ENCODE measurements at places on chromosomes 2 and 18.

- no peak for DNase-seq
These were observed 101.1 kb downstream of the PMS1 start for GRCh38 chr2:189885368-189885767.

DNA sequence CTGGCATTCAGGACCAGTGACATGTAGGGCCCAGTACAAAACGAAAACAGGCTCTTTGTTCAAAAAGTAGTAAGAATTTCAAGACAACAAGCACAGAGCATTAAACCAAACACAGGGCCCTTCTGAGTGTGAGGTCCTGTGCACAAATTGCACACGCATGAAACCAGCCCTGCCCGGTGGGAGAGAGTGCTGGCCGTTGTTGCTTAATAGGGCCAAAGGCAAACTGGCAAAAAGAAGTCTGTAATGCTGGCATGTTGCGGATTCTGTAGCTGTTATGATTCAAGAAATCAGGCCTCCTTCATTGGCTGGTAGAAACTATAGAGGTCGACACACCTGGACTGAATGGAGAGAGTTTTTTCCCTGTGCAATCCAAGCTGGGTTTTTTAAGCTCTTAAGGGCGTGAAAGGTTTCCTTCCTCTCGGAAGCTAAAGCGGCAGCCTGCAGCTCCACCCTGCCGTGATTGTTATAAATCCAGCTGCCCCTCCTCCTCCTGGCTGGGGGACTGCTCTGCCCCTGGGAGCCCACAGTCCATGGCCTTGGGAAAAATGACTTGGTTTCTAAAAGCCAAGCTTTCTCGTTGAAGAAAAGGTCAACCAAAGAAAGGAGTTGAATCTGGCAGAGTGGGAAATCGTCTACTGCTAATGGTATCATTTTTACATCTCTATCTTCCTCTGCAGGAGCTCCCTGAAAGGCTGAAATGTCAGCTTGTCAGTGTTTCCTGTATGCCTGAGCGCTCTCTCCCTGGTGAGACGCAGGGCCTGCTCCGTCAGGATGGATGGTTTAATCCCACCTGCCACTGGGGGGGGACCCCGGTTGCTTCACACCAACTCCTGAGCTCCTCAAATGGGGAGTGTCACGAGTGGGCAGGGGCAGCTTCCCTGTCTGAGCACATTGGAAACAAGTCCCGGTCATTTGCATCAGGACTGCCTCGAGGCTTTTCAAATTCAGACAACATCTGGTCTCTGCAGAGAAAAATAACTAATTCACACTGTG lies 143.6 kb downstream of the ALPK2 start:
- no peak for DNase-seq

GRCh38 chr2:3442185-3442584 lies 62.7 kb downstream of the TRAPPC12 start:
- no peak for DNase-seq

DNA sequence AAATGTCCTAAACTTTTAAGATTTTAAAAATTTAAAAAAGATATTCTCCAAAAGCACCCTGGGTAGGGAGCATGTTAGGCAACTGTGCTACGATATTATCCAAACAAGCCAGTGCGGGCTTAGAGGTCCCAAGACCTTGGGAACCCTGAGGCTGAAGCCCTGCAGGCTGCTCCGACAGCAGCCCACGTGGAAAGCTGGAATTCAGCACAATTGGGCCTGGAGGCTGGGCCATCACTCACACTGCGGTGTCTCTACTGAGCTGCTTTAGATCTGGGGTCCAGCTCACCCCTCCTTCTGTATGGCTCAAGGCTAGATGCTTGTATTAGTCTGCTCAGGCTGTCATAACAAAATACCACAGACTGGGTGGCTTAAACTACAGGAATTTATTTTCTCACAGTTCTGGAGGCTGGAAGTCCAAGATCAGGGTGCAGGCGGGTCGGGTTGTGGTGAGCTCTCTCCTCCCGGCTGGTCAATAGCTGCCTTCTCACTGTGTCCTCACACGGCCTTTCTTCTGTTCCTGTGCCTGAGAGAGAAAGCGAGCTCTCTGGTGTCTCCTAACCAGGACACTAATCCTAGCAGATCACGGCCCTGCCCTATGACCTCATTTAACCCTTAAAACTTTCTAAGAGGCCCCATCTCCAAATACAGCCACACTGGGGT lies 42.5 kb downstream of the DPYSL5 start:
- no peak for DNase-seq

DNA sequence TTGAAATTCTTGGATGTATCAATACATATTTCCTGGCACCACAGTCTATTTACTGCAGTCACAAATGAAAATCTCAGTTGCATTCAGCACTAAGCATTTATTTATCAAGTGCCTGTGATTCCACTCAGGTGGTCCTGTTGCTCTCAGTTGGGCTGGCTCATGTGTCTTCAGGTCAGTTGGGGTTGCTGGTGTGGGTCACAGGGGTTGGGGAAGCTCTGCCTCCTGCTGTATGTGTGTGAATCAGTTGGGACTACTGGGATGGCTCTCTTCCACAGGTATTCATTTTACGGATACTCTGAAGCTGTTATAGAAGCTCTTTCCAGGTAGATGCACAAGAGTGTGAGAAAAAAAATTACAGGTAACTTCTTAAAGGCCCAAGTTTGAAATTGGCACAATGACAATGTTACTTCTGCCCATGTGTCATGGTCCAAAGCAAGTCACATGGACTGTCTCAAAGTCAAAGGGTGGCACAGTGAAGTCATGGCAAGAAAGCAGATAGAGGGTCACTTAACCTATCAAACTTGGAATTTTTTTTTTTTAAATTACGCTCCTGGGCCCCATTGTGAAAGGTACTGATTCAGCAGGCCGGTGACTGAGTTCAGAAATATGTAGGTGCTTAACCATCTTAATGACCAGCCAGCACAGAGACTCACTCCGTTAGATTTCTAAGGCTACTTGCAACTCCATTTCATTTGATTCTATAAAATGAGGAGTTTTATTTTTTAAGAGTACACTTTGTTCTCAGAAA lies 249.2 kb upstream of the GCFC2 start:
- no peak for DNase-seq

DNA sequence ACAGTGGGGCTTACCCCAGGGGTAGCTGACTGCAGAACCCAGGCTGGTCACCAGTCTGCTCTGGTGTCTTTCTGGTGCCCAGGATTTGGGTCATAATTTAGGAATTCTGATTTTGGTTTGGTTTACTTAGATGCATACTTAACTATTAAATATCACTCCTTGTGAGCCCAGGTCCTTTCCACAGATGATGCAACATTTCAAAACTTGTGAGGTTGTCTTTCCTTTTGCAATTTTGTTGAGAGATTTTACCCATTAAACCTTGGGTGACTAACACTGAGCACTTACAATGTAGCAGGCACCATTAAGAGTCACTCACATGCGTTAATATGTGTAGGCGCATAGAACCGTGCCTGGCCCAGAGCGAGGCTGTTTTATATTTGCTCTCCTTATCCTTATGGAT lies 61.8 kb upstream of the RPL31 start:
- DNase-seq = no peak

DNA sequence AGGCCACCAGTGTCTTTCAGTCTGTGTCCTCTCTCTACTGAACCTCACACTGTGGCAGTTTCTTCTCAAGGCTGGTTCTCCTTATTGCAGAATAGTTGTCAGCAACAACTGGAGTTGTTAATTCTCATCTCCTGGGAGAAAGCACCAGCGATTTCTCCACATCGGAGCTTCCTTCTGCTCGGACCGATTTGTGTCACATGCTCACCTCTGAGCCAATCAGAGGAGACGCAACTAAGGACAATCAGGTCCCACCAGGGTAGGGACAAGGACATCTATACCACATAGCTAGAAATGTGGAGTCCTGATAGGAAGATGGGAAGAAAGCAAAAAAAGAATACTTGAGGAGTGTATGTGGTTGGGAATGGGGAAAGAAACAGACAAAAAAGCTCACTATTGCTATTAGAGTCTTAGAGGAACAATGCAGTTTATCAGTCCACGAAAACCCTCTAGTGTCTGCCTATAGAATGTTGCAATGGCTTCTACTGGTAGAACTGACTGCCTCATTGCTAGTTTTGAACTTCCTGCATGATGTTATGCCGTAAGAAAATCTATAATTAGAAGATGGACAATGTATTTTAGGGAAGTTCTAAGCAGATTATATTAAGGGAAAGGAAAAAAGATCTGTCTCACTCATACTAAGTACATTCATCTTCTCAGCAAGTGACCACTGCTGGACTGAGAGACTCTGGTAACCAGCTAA lies 169.7 kb downstream of the CDCA7 start:
- DNase-seq = no peak

DNA sequence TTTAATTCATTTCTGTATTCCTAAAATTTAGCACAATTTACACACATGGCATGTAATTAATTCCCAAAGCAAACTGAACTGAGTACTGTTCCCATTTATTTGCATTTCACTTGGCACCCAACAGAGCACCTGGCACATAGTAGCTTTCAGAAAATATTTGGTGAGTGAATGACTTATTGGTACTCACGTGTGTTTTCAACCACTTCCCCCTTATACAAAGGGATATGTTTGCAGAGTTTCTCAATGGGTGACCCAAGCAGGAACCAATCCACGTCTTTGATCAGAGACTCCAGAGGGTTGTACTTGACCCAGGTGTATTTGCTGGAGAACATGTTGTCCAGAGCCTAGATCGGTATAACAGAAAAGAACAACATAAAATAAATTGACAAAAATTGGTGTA lies 6.6 kb downstream of the GKN2 start:
- DNase-seq = no peak

DNA sequence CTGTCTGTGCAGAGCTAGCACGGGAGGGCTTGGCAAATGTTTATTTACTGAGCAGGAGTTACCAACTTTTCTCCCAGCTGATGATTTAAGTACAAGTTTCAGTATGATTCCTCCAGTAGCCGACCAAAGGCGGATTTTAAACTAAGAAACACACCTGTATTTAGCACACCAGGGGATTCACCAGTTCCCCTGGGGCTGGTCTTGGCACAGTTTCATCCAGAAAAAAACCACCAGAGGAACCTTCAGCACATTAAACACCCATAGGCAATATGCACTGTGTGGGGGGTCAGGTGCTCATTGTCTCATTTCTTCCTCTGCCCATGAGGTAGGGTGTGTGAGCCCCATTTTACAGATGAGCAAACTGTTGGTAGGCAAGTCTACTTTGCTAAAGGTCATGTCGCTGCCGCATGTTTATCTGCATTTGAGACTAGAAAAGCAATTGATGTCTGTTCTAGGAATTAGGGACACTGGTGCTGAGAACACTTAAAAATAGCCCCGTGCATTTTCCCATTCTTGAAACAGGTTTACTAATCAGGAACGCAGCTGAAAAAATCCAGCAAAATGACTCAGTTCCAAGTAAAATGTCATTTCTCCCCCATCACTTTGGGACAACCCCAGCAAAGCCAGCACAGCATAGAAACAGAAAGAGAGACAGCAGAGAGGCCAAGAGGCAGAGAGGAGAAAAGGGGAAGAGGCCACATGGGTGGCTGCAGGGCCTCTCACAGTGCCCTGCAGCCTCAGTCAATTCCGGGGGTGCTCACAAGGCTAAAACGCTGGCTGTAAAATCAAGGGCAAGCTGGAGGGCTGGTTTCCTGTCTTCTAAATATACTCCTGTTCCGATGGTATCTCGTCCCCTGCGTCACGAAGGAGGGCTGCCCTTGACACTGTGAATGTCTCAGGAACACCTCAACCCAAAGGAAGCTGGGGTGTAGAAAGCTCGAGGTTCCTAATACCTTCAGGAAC lies 166.8 kb upstream of the ID2 start:
- DNase-seq = peak; percentile 75

DNA sequence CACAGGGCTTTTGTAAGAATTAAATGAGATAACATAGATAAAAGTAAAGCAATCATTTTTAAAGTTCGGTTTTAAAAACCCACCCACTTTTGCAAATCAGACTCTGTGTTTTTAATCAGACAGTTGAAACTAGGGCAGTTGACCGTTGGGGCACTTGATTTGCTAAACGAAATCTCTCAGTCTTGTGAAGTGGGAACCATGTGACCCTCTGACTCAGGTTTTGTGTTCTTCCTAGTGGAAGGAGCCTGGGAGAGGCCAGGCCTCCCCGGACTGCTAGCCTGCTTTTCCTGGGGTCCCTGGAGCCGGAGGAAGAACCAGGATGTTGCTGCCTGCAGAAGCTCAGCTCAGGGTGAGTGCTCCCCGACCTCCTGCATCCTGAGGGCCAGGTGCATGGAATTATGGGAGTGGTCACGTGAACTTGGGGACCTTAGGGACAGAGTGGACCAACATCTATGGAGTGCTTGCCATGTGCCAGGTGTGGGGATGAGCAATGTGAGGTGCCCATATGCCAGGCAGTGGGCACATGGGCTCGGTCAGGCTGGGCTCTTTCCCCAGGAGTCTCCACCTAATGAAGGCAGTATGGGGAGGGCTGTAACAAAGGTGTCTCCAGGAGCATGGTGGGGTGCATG lies 3.9 kb downstream of the C2orf72 start:
- no peak for DNase-seq

- no peak for DNase-seq
These were observed 42.4 kb upstream of the COL5A2 start for GRCh38 chr2:189221811-189222467.

GRCh38 chr2:214740867-214741395 lies 68.6 kb downstream of the BARD1 start:
- DNase-seq = no peak

DNA sequence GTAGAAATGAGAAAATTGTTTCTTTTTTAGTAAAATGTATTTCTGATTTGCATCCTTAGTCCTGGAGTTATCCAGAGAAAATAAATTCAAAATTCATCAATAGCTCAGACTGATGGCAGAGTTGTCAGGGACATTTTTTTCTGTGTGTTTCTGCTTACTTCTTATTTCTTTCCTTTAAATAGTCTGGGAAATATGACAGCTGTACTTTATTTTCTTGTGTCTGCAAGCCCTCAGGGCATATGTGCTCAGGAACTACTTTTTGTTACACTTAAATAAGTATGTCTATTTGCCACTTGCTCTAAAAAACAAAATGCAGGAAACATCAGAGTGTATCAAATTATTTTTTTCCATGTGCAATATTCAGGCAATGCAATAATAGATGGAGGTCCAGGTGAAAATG lies 126.8 kb upstream of the UNC80 start:
- no peak for DNase-seq

- DNase-seq = peak; percentile 52
These were observed 598 bp downstream of the CCDC93 start for GRCh38 chr2:118013221-118013723.

GRCh38 chr2:110931648-110932047 lies 189.1 kb upstream of the BCL2L11 start:
- DNase-seq = no peak

- DNase-seq = no peak
These were observed 160.2 kb upstream of the NCK2 start for GRCh38 chr2:105584435-105585010.

- DNase-seq = peak; percentile 66
These were observed 10.8 kb upstream of the ERMN start for GRCh38 chr2:157336137-157337010.

- no peak for DNase-seq
These were observed 2.8 kb downstream of the ECEL1 start for GRCh38 chr2:232484628-232485347.

DNA sequence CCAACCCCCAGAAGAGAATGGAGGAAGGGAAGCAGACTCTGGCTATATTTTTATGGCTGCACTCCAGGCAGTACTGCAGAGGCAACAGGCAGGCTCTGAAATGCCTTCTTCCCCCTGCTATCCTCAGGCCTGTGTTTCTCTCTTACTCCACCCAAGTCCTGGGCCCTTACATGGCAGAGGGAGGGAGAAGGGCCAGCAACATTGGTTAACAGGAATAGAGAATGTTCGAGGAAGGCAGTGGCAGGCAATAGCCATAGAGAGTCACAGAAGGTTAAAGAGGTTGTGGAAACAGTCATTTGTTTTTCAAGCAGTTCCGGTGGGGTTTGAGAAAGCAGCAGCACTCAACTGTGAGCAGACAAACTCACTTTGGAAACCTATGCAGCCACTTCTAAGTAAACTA lies 15.1 kb upstream of the DARS1 start:
- no peak for DNase-seq
